ENCODE measurements at places on chromosomes 6 and 20. TPM values are rescaled to one million over a fixed set of nuclear protein-coding genes. Genes with fewer than 3 reads are reported as not detected.

DNA sequence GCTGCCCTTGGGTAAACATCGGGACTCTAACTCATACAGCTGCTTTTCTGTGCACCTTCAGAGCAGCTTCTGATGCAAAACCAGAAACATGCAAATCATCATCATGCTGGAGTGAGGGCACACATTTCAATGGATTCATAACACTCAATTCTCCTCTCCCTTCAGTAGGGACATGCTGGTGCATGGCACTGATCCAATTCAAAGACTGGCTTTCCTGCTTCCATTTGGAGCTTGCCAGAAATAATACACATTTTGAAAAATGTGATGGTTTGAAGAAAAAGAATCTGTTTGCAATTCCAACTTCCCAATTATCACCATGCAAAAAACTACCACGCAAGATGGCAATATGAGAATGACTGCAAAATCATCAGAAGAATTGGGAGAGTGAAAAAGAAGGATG lies 65.2 kb upstream of the PDE10A start:
- no peak for DNase-seq

GRCh38 chr6:105746130-105746505 lies 340.0 kb upstream of the PRDM1 start:
- no peak for DNase-seq

DNA sequence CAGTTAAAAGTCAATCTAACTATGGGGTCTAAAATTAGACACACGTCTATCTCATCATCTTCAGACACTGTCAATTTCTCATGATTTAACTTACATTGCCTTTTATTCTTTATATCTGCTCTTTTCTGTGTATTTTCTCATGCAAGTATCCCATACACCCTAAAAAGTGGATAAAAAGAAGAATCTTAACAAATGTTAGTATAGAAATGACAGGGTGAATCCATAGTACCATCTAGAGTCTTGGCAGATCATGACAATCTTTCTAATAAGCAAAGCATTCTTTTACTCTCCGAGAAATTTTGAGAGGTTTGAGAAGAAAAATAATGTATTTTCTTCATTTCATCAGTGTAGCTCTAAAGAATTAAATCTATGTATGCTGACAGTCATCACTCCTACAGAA lies 382.7 kb downstream of the C6orf118 start:
- DNase-seq: no peak

- DNase-seq: no peak
These were observed 65.6 kb upstream of the ARMH2 start for GRCh38 chr6:24864343-24864742.

DNA sequence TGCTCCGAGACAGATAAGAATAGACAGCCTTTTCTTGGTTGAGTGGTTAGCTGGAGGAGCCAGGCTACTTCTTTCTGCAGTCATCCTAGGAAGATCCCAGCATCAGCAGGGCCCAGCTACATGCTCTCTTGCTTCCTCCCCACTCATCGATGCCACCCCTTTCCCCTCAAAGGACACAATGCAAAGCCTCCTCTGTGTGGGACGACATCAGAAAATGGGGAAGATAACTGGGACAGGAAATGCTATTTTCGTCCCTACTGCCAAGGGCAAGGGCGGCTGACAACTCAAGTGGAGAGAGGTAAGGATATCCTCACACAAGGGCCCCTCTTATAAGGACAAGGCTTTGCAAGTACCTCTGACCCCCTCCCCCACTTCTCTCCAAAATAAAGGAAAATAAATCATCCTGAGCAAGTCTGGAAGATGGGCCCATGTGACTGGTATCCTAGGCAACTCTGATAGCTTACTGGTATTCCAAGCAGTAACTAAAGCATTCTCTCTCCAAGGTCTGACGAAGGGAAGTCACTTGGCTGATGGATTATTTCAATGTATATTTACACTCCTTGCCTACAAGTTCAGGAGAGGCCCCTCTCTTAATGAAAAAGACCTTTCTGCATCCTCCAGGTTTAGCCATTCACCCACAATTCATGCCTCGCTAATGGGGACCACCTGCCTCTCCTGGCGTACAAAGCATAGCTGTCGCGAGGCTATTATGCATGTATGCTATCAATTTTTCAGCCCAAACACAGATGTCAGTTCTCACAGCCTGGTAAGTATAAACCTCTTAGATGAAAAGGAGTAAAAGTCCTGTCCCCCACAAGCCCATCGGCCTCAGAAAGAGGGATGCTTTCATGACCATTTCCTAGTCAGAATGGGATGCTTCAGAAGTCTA lies 11.3 kb downstream of the ELMO2 start:
- no peak for DNase-seq

GRCh38 chr6:167338541-167339117 lies 13.7 kb downstream of the TTLL2 start:
- DNase-seq: no peak

Gene EYA2
- total RNA-seq: 0.97 TPM

Gene ID4
- total RNA-seq: 5.8 TPM

GRCh38 chr20:2122936-2123335 lies 21.3 kb downstream of the STK35 start:
- no peak for DNase-seq

- DNase-seq: no peak
These were observed 34.9 kb downstream of the GFOD1 start for GRCh38 chr6:13452346-13453117.

Gene C20orf173
- total RNA-seq: not detected

Gene DDX27
- total RNA-seq: 12.6 TPM

- no peak for DNase-seq
These were observed 59.2 kb upstream of the FAM83D start for GRCh38 chr20:38867062-38867359.

GRCh38 chr20:7490288-7490687 lies 450.0 kb downstream of the HAO1 start:
- DNase-seq: no peak

DNA sequence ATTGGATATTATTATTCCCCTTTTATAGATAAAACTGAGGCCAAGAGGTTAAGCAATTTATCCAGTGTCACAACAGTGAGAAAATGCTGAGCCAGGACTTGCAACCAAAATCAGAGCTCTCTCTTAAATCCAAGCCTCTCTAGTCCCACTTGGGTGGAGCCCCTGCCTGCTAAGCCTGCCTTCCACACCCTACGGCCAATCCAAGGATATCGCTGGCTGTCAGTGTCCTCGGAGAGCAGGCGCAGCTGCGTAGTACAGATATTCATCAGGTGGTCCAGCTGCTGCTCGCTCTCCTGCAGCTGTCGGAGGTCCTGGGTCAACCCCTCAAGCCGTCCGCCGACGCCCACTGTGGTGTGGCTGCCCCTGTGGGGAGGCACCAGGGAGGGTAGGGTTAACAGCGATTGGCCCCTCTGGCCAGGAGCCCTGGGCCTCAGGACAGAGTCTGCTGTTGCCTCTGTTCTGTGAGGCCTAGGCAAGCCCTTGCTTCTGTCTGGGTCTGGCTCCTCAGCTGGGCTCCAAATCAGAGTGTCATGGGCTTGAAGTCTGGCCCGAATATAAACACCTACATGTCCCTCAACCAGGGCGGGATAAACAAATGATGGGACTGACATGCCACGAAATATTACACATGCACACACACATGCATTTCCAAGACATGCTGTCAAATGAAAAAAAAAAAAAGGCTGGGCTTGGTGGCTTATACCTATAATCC lies 3.9 kb upstream of the NECAB3 start:
- DNase-seq: peak; percentile 68

DNA sequence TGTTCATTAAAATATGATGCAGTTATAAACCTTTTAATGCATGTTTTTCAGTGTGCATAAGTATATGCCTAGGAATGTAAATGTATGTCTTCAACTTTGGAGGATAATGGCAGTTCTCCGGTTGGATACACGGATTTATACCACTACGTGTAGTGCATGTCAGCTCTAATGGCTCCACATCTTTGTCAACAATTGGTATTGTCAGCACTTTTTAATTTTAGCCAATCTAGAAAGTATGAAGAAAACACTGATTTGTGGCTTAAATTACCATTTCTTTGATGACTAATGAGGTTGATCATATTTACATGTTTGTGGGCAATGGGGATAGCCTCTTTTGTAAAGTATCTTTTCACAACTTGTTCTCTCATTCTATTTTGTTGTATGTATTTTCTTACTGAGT lies 10.9 kb upstream of the RAB32 start:
- no peak for DNase-seq

Gene C20orf204
- total RNA-seq: 0.66 TPM

DNA sequence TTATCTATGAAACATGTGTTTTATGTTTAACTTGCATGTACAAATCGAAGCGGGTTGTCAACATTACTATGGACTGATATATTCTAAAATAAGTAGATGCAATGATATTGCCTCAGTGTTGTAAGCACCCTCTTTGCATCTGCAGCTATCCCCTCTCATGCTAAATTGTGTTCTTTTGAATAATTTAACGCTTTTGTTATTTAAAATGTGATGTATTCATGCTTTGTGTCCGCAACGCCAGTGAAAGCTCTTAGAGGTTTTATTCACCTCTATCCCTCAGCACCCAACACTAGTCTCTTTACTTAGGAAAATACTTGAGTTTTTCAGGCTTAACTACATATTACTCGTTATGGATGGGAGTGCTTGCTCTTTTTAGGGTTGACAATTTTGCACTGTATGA lies 173.7 kb upstream of the ID4 start:
- no peak for DNase-seq

DNA sequence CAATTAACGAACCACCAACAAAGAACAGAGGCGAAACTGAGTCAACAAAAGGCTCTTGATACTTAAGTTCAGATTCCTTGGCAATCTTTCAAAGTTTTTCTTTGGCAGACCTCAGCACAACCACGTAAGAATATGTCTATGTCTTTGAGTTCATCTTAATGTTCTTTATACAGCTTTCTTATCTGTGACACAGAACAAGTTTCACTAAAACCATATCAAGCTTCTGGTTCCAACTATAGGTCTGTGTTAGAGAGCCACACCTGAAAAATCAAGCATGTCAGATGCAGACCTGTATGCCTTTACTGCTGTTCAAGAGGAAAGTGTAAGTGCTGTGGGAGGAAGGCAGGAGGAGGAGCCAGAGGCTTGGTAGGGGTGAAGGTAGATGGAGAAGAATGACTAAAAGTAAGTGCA lies 271.3 kb downstream of the KHDC1L start:
- DNase-seq: no peak

GRCh38 chr20:7031222-7031621 lies 263.7 kb downstream of the BMP2 start:
- DNase-seq: no peak

Gene DBNDD2
- total RNA-seq: 155 TPM

Gene KCNK5
- 0.22 TPM for total RNA-seq

DNA sequence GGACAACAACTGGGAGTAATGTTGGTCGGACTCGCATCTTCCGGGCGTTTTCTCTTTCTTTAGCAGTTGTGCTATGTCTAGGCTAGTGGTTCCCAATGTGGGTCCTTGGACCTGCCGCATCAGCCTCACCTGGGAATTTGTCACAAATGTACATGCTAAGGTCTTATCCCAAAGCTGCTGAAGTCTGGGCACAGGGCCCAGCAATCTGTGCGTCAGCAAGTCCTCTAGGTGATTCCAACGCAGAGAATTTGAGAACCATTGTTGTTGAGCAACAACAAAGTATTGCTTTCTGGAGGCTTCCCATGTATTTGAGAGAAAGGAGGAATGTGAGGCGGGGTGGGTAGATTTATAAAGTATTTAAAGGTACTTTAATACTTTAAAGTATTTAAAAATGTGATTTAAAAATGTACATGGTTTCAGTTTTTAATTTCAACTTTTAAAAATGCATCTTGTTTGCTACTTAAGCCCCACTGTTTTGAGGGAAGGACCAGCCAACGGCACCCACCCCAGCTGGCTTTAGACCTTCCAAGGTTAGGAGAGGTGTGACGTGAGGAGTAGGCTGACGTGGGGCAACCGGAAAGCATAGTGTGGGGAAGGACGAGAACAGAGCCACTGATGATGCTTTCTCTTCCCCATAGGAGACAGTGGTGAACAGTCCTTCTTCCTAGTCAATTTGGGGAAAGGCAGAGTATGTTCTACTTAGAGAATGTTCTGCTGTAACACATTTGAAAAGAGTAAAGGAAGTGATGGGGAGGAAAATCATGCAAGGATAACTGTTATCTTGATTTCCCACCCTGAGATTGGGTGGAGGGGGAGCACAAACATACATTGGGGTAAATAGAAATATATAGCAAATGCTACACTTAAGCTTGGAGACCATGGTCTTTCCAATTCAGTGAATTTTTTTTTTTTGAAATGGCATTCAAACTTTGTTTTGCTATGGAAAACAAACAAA lies 4.3 kb downstream of the UST start:
- peak; percentile 19 for DNase-seq

Gene CLPSL1
- not detected for total RNA-seq

DNA sequence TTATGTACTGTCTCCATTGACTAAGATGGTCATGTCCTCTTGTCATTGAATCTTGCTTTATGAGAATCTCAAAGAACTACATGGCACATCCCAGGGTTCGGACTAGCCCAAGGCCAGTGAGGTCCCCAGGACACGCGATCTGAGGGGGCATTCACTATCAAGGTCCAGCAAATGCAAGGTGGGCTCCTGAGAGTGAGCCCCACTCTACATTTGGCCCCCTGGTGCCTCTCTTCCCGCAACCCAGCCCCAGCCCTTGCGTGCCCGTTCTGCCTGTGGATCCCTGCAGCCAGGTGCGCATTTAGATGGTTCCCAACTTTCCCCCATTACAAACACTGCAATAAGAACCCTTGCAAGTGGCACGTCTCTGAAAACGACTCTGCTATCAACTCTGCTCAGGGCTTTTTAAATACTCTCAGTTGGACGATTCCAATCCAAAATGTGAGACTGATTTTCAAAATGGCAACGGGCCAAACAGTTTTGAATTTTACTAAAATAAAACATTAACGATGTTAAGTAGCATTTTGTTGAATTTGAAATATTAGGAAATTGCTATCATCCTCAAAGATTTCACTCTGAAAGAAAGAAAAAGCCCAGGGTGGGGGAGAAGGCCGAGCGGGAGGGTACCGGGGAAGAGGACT lies 59.6 kb downstream of the NFATC2 start:
- no peak for DNase-seq

DNA sequence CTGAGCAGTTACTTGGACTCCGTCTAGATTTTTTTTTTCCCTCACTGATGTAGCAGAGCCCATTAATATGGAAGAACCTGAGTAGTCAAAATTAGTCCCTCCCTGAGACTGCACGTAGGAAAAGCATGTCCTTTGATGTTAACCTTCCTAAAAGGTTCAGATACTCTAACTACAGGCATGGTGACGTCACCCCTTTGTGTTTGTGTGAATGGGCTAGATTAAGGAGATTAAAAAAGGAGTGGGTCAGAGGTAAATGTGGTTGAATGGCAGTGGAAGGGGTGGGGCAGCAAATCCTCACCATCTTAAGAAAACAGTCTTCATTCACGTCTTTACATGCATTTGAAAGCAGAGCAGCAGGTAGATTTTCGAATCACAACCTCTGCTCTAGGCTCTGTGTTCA lies 521.1 kb downstream of the TFAP2B start:
- DNase-seq: no peak

GRCh38 chr20:19257865-19258264 lies 45.4 kb downstream of the SLC24A3 start:
- no peak for DNase-seq

Gene NFS1
- 31.8 TPM for total RNA-seq

- no peak for DNase-seq
These were observed 9.8 kb downstream of the VEGFA start for GRCh38 chr6:43779852-43780236.

Gene OOEP
- not detected for total RNA-seq

Gene CALHM4
- total RNA-seq: not detected

- peak; percentile 45 for DNase-seq
These were observed 7.6 kb downstream of the CDKN1A start for GRCh38 chr6:36685926-36686667.

Gene BMP7
- total RNA-seq: 0.52 TPM

Gene BANF2
- not detected for total RNA-seq
